Fibroblast of the conjunctiva (primary cell): ENCODE measurements at places on chromosomes 2 and 18.

- no peak for DNase-seq
Measured at GRCh38 chr2:69943843-69944525, 17.4 kb downstream of the ASPRV1 start.

DNA sequence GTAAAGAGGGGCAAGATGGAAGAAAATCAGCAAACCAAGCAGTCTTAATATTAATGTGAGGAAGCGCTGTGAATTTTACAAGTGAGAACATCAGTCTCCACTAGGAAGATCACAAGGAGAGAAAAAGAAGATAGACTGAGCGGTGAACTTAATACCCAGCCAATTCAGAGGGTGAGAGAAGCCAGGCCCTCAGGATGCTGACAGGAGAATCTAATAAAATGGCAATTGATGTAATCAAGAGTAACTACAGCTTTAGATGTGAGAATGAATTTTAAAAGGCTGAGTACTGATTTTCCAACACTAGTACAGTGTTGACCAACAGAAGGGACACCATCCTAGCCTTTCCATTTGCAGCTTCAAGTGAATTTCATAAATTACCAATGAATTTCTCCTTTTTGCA lies 35.7 kb upstream of the SIX2 start:
- no peak for DNase-seq

DNA sequence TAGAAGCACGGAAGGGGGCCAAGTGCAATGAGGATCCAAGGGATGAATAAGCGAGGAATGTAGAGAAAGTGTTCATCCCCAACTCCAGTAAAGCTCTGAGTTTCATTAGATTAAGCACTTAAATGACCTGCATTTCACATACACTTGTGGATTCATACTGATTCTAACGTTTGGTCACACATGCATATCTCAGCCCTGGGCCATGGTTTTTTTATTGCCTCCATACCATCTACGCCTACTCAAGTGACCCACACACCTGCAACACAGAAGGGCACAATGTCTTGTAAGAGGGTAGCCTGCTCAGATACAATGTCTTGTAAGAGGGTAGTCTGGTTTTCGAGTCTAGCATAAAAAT lies 566 bp upstream of the MRPS5 start:
- DNase-seq, result no peak

DNA sequence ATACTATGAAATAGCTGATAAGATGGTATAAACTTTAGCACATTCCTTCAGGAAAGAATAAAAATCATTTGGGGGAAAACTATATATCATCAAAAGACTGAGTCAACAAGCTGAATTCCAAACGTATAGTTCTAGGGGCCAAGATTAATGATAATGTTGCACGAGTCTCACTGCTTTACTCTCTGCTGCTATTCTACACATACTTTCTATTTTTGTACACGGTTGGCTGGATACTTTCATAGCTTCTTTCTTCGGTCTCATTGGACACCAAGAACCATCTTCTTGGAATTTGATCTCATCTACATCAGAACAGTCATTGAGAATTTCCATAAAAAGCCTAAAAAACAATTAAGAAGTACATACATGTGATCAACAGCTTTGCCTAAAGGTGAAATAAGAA lies 72.7 kb upstream of the ST8SIA5 start:
- no peak for DNase-seq

GRCh38 chr2:171441470-171441869 lies 7.4 kb downstream of the DCAF17 start:
- DNase-seq, result no peak

GRCh38 chr2:112602917-112603316 lies 18.5 kb downstream of the CHCHD5 start:
- DNase-seq, result no peak

GRCh38 chr2:175843625-175844024 lies 158.4 kb downstream of the LNPK start:
- DNase-seq, result no peak
